ENCODE measurements at places on chromosomes 13 and 19.

DNA sequence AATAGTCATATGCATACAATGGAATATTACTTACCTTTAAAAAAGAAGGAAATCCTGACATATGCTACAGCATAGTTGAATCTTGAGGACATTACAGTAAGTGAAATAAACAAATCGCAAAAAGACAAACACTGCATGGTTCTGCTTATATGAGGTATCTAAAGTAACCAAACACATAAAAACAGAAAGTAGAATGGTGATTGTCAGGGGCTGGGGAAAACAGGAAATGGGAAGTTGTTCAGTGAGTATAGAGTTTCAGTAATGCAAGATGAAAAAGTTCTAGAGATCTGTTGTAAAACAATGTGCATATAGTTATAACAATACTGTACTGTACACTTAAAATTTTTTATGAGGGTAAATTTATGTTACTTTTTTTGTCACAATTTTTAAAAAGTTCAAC is 219.4 kb downstream of the KLF5 start:
- DNase-seq: no peak

- DNase-seq: no peak
Measured at GRCh38 chr13:100510208-100510957, 78.2 kb downstream of the GGACT start.

GRCh38 chr19:45973553-45974338 is at the start of gene NOVA2:
NOVA2 (minus strand) TSS chr19:45973865; CDS start chr19:45973351, 514 bp downstream.
- no peak for DNase-seq

DNA sequence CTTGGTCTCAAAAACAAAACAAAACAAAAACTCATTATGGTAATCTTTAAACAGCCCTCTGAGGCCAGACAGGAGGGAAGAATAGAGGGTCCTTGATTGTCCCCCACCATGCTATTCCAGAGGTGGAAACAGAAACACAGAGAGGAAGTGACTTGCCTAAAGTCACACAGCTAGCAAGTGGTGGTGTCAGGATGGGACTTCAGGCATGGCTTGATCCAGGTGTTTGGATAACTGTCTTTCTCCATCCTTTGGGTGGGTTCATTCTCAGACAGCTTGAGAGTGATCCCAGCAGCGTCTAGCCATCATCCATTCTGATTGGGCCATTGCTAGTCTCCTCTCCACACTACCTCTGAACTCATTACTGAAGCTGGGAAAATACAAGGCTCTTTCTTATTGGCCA is 12.5 kb downstream of the COLGALT1 start:
- DNase-seq: no peak

DNA sequence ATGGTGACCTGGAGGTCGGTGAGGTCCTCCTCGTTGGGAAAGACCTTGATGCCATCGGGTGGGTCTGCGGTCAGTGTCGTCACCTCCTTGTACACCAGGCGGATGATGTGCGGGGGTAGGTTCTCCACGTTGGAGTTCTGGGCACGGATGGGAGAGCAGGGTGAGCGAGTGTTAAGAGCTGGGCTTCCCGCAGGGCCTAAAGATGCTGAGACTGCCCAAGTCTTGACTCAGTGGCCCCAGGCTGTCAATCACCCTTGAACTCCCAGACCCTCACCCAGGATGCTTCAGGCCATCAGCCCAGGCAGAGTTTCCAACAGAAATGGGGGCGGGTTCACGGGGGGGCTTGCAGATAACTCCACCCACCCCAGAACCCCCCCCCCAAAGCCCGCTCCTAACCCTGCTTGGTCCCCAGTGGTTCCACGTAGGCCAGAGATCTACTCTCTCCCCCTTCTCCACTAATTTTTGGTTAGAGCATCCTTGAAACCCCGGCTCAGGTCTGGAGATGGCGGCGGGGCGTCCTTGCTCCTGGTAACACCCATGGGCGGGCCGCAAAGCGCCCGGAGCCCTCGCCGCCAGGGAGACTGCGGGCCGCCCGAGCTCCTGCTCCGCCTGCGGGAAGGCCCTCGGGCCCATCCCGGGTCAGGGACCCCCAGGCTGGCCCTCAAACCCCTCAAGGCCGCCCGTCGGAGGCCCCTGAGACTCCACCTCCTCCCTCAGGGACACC is 600 bp downstream of the UBE2S start:
- no peak for DNase-seq

GRCh38 chr13:46124967-46125933 is 20.4 kb upstream of the CPB2 start:
- DNase-seq: no peak

DNA sequence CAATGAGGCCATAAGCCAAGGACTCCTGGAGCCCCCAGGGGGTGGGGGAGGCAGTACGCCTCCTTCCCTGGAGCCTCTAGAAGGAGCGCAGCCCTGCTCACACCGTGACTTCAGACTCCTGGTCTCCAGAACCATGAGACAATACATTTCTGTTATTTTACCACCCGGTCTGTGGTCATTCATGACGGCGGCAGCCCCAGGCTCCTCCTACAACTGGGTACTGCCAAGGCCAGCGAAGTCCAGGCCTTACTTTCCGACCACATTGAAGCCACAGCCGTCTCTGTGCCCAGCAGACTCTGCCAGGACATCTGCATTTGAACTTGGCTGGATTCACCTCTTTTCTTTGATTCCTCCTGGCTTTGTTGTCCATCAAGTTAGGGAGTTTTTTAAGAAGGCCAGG is 10.5 kb downstream of the GNG7 start:
- DNase-seq: no peak

DNA sequence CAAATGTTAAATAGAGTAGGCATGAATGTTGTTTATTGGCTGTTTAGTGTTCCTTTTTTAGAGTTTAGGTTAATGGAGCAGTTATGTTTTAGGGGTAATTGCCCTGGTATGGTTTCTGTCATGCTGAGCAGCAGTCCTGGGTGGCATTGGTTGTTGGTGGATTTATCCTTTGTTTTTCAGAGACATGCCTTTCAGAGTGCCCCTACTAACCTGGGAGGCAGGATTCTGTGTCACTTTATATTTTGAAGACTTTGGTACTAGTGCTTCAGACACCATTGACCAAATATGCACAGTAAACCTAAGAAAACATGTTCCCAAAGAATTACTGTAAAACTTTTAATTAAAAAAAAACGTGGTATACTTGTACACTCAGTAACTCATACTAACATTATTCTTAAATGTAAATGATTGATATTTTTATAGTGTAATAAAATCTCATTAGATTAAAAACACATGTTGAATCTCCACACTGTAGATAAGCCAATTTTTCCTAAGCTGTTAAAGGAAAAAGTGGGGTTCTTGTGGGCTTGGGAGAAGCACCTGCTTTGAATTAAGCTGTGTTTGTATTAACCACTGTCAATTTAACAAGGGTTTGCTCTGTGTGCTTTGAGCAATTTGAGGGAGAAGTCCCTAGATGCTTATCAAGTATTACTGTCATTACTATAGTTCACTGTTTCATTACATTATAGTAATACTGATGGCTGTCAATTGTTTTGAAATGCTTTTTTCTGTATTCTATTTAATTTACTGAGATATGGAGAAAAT is 133.2 kb downstream of the LMO7 start:
- no peak for DNase-seq

- no peak for DNase-seq
Measured at GRCh38 chr13:33349986-33350826, 64.7 kb upstream of the STARD13 start.

DNA sequence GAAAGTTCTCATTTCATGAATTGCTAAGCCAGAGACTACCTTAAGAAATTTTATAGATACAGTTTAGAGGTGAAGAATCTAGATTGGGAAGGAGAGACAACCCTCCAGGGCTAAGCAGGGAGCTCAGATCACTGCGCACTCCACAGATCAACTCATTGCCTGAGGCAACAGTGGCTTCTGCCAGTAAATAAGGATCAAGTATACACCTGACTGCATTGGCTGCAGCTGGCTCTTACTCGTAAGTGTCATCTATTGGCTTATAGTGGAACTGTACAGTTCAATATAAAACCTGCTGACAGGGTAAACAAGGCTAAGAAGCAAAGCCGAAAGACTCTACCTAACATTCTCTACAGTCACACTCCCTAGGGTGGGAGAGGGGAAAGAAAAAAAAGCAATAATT is 18.0 kb upstream of the C1QTNF9B start:
- DNase-seq: no peak

DNA sequence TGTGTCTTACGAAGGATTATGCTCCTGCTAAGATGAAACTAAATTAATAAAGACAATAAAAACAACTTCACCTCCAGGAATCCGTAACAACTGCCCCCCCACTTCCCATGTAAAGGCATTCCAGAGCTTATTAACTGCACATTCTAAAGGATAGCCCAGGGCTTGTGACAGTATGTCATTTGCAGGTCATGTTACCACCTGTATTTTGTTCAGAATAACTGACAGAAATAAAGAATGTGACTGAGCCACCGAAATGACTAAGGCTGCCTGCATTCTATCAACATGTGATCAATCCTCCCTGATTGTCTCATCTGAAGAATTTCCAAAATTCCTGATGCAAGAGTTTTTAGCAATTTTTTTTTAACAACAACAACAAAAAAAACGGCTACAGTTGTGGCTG is 117.2 kb downstream of the MIPEP start:
- no peak for DNase-seq

- no peak for DNase-seq
Measured at GRCh38 chr19:49869009-49869483, 1.7 kb upstream of the PNKP start.

DNA sequence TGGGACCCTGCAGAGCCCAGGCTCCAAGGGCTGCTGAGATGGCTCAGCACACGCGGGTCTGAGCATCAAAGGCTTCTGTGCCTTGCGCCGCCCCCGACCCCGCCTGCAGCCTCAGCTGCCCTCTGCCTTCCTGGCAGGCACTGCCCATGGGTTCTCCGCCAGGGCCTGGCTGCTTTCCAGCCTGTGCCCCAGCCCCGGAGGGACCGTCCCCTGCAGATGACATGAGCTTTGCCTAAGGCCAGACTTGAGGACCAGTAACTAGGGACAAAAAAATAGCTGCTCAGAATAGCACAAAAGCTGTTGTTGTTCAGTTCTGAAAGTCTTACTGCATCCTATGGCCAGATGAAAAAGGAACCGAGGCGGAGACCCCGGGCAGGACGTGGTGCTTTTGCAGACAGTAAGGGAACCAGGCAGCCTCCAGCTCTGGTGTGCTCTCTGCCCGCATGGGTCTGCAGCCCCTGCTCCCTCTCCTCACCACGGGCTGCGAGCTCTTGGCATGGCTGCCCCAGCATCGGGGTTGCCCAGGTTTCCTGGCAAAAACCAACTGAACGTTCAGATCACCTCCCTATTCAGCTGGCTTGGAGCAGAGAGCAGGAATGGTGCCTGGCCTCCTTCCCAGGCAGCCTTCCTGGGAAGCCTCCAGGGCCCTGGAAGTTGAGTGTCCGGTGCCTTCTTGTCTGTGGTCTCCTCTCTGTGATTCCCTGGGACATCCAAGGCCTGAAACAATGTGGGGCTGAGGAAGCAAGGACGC is 12.5 kb upstream of the CFAP97D2 start:
- no peak for DNase-seq

- no peak for DNase-seq
Measured at GRCh38 chr19:41870401-41870873, 6.6 kb upstream of the CD79A start.

GRCh38 chr13:33582121-33582520 is 235.8 kb upstream of the RFC3 start:
- DNase-seq: no peak

DNA sequence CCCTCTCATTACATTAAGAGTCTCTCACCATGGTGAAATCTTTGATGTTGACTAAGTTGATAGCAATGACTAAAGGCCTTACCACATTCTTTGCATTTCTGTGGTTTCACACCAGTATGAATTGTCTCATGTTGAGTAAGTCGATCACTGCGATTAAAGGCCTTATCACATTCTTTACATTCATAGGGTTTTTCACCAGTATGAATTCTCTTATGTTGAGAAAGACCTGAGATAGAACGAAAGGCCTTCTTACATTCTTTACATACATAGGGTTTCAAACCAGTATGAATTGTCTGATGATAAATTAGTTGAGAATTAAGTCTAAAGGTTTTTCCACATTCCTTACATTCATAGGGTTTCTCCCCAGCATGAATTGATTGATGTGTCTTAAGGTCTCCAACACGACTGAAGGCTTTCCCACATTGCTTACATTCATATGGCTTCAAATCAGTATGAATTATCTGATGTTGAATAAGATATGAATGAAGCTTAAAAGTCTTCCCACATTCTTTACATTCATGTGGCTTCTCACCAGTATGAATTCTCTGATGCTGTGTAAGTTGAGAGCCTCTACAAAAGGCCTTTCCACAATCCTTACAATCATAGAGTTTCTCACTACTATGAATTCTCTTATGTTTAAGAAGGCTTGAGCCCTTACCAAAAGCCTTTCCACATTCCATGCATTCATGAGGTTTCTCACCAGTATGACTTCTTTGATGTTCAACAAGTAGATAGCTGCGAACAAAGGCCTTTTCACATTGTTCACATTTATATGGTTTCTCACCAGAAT is 45.6 kb downstream of the ZNF283 start:
- no peak for DNase-seq

- DNase-seq: no peak
Measured at GRCh38 chr13:50608370-50608769, 235.1 kb downstream of the DLEU7 start.

GRCh38 chr13:77000475-77000874 is 8.6 kb downstream of the CLN5 start:
- DNase-seq: no peak

- no peak for DNase-seq
Measured at GRCh38 chr13:91278888-91279287, 68.6 kb upstream of the MIR17HG start.

DNA sequence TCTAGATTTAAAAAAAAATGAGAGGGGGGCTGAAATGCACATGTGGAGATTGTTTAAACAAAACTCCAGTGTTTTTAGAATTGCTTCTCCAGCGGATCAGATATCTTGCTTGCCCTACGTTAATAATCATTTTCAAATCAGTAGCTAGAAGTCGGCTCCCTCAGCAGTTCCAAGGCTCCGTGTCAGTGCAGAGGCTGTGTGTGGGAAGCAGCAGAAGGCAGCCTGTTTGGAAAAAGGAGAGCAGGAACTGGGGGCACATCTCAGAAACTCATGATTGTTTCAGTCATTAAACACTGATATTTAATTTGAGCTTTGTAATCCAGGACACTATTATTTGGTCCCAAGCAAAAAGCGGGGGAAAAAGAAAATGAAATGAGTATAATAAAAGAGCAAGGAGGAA is 50.9 kb downstream of the SOX21 start:
- DNase-seq: no peak

DNA sequence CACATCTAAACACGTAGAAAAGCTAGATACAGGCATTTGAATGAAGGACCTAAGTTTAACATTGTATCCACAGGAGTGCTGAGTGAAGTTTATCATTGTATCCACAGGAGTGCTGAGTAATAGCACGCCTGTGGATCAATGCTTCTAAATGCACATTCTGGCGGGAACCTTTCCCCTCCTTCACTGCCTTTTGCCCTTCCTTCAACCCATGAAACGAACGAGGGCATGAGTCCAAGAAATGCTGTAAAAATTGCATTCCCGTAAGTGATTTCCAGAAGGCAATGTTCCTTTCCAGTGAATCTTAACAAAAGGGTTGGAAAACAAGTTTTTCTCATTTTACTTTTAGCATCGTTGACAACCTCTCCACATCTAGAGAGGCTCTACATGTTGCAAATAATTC is 88.1 kb downstream of the ZDHHC20 start:
- DNase-seq: no peak

Data from stimulated activated CD8-positive, alpha-beta memory T cell treated with anti-CD3 and anti-CD28 coated beads, Interleukin-7, amount 100 ng/mL, for 1 hour (primary cell).